ENCODE measurements at places on chromosomes 3 and 15.

GRCh38 chr3:86782286-86782685, 208.7 kb downstream of the VGLL3 start:
- no peak for DNase-seq

DNA sequence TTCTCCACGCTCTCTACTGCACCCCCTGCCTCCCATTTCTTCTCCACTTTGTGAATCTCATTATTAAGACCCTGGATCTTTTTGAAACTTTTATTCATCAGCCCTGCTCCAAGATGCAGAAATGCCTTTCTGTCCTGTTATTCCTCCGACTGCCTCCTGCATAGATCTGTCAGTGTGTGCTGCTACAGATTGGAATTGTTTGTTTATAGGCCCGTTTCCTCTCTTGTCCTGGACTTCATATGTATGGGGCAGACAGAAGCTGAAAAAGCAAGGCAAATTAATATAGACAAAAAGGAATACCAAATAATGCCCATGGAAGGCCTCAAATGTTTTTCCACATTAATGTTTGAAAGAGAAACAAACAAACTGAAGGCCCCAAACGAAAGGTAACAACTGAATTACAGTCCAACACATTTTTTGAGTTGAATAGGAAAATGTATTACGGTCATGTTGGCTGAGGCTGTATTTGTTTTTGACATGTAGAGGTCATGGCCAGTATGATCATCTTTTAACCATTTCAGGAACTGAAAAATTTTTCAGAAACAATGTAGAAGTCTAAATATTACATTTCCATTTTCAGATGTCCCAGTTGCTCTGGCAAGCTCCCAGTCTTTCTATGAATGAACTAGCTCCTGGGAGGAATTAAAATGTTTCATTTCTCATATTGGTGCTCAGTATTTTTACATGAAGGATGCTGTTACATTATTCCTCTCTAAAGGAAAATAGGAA, 8.8 kb downstream of the CHST2 start:
- DNase-seq: no peak

DNA sequence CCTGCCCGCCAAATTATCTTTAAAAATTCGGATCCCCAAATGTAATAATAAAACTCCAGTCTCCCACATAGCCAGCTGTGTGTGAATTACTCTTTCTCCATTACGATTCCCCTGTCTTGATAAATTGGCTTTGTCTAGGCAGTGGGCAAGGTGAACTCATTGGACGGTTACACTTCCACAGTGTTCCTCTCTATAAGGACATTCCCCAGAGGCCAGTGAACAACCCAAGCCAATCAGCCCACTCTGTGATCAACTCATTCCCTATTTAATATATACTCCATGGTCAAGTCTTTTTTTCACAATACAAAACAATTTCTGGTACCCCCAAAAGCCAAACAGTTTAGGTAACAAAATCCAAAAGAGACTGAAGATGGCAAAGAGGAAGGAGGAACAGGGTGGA, 90.5 kb upstream of the DAZL start:
- DNase-seq: no peak

DNA sequence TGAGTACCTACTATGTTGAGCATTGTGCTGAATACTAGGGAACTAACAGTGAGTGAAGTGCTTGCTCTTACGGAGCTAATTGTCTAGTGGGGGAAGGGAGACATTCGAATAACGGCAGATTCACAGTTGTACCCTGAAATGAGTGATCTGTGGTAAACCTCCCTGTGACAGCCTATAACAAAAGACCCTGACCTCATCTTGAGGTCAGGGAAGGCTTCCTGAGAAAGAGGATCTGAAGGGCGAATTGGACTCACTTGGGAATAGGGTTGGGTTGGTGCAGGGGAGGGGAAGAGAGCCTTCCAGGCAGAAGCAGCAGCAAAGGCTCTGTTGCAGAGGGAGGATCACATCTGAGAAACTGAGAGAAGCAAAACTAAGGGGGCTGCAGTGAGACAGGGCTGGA, 13.2 kb downstream of the HPS3 start:
- DNase-seq: no peak

DNA sequence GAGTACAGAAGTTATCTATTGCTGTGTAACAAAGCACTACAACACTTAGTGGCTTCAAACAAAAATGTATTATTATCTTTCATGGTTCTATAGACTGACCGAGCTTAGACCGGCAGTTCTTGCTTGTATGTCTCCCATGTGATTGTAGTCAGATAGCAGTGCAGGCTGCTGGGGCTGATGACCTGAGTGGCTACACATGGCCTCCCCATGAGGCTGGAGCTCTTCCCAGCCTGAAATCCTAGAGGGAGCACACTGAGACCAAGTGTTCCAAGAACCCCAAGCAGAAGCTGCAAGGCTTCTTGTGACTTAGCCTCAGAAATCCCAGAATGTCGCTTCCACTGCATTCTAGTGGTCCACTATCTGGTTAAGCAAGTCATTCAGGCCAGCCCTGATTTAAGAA, 141.2 kb upstream of the TLE3 start:
- DNase-seq: no peak

DNA sequence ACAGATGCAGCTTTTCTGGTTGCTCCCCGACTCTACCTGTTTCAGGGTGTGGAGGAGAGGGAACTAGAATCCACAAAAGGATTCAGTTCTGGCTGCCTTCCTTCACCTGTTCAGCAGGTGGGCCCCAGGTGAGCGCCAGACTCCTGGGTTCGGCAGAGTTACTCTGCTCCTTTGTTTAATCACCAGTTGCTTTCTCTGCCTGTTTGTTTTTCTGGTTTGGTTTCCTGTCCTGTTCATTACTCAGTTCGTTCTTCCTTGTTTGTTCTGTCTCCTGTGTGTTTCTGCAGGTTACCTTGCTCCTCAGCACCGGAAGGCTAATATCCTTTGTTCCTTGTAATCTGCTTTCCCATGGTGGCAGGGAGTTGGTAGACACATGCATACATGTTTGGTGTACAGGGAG, 508.5 kb upstream of the ATP11B start:
- no peak for DNase-seq

DNA sequence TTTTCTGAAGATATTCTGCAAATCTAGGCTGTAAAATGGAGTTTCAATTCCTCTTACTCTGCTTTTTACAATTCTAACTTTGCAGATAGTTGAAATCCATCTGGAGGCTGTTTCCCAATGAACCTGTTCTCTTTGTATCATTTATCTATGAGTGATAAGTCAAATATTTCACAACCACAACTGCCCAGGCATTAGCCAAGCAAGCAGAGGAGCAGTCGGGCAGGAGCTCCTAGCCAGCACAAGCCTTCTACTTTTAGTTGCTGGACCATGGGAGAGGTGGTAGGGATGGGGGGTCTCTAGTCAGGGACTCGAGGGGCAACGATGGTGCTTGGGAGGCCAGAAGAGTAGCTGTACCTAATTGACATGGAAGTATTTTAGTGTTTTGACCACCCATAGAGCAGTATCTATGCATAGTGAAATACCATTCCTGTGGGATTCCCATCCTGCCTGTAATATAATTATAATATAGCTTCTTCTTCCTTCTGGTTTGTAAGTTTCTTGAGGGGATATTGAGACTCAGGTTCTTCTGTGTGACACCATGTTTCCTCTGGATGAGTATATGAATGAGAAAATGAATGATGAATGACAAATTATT, 353.5 kb upstream of the IL12A start:
- DNase-seq: no peak

DNA sequence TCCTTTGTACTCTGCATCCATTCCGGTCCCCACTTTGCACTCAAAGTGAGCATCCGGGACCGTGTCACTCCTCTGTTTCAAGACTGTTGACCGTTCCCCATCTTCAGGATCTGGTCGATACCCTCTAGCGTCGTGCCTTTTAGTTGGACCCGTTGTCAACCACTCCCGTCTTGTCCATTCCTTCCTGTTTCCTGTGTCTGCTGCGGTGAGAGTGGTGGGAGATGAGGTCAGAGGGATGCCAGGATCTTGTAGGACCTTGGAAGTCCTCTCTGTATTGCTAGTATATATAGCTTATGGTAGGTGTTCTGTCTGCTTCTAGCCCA, 624 bp downstream of the BRK1 start:
- no peak for DNase-seq

GRCh38 chr3:15778332-15778858, 19.4 kb downstream of the ANKRD28 start:
- no peak for DNase-seq

- DNase-seq: no peak
Observed at GRCh38 chr3:125278155-125278554, 65.6 kb upstream of the SLC12A8 start.

- no peak for DNase-seq
Observed at GRCh38 chr15:98873441-98874218, 134.0 kb downstream of the PGPEP1L start.

- no peak for DNase-seq
Observed at GRCh38 chr3:152609891-152610290, 225.0 kb upstream of the P2RY1 start.

GRCh38 chr15:69093127-69093526, 67.3 kb upstream of the GLCE start:
- no peak for DNase-seq

DNA sequence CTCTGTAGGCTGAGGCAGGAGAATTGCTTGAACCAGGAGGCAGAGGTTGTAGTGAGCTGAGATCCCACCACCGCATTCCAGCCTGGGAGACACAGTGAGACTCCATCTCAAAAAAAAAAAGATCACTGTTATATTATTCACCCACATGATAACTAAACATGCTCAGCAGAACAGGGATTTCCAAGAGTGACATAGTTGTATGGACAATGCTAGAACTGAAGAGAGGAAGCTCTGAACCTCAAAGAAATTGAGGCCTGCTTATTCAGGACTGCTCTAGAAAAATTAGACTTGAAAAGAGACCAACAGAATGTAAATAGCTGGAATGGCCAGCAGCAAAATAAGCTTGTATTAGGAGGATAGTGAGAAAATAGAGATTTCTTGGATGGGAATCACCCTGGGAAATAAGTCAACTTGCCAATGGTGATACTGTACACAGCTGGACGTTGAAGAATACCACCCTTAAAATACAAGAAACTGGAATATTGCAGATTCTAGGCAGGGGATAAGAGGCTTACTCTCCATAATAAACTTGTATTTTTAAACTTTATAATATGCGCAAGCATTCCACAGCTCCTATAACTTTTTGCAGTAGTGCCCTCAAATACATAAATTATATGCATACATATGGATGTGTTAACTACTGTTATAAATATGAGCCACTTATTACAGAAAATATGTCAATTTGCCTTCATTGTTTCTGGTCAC, 28.2 kb downstream of the PIK3CB start:
- DNase-seq: no peak

DNA sequence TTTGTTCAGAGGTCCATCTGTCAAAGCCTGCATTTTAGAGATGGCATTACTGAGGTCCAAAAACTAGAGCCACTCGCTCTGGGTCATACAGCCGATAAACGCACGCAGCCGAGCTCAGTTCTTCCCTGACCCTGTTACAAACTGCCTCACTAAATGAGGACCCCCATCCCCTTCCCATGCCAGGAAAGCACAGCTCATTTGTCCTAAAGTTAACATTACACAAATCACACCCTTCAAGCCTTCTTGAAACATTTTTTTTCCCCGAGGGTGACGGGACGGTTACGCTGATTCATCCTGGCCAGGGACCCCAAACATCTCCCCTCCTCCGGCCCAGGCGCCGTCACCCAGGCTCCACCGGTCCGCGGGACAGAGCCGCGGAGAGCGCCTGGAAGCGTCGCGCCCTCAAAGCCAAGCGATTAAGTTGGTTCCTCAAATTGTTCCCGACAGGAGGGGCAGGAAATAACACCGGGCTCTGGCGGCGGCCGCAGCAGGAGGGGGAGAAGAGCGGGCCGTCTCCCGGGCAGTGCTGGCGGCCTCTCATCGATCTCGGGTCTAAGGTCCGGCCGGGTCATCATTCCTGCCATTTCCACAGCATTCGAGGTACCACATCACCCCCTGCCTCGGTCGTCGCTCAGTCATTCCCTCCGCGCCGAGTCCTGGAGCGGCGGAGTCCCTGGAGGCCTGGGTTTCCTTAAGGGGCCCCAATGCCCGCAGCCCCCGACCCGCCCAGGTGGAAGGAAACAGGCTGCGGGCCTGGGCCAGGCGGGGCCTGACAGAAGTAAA, 619 bp upstream of the CMTM8 start:
- no peak for DNase-seq

DNA sequence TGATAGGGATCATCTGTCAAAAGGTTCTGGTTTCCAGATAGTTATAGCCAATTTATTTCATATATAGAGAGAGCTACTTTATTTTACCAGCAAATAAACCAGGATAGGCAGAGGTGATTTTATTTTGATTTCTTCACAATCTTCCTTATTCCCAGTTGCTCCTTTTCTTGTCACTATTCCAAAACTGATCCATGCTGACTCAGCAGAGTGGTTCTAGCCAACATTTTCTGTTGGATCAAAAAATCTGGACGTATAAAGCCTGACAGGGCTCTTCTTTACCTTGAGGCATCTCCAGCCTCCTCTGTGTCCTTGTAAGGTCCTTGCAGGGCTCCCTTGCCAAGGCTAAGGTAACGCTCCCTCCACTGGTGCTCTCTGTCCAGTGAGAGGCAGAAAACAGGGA, 15.8 kb downstream of the HDC start:
- DNase-seq: no peak

DNA sequence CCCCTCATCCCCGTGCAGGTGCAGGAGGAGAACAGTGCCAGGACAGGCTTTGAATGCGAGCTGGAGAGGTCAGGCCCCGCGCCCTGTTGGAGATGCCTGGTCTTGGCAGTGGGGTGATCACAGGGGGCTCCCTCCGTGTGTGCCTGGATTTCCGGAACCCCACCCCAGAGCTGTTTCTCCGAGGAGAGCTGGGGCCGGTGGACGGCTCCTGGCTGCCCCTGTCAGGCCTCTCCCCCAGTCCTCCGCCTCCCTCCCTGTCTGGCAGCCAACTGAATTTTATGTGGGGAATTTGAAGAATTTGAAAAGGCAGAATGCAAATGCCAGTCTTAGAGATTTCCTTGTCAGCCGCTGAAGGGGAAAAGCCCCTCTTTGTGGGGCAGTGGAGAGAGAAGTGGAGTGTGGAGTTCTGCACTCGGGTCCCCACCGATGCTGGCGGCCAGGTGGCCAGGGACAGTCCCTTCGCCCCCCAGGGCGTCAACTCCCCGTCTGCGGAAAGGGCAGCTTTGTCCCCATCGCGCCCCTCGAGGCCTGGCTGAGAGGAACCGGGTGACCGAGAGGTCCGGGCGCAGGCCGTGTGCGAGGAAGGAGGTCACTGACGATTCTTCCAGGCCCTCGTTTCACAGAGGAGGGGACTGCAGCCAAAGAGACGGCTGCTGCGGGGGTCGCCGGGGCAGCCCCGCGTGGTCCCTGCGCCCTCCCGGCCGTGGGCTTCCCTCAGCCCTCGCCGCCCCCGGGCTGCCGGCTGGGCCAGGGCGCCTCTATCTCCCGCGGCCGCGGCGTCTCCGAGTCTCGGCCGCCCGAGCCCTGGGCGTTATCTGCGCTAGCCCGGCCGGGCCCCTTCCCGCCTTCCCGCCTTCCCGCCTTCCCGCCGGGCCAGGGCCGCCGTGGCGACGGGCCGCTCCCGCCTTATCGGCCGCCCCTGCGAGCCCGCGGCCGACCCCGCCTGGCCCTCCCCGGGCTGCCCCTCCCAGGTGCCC, 56.0 kb upstream of the LCTL start:
- no peak for DNase-seq

DNA sequence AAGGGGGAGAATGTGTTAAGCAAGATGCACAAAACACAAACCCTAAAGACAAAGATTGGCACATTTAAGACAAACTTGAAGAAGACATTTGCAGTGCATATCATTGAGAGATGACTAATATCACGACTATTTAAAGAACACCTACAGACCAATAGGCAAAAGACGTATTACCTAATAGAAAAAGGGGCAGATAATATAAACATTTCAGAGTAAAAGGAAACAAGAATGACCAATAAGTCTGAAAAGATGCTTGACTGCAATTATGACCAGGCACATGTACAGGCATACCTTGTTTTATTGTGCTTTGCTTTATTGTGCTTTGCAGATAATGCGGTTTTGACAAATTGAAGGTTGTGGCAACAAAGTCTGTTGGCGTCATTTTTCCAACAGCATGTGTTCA, 4.9 kb downstream of the HACD3 start:
- DNase-seq: no peak
